NCI-H2081 (cell line): ENCODE measurements at places on chromosomes 13 and 19.

DNA sequence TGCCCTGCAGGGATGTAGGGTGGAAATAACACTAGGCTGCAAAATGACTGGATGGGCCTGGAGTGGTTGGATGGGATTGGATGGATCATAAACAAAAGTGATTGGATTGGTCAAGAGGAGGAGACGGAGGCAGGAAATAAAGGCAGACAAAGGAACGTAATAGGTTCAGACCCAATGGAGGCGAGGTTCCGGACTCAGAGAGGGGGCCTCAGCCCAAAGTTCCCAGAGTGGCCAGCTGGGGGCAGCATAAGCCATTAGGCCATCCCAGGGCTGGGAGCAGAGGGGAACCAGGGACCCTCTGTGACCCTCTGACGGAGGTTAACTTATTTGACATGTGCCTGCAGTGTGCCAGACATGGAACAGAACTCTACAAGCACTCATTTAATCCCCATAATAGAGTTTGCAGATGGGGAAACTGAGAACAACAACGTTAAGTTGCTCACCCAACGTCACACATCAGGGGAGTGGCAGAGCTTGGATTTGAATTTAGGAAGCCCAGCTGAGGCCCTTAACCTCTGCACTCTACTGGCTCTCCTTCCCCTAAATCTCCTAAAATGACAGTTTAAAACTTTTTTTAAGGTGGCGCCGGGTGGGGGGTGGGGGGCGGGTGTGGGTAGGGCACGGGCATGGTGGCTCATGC, 15.3 kb upstream of the MAP1S start:
- no peak for DNase-seq

DNA sequence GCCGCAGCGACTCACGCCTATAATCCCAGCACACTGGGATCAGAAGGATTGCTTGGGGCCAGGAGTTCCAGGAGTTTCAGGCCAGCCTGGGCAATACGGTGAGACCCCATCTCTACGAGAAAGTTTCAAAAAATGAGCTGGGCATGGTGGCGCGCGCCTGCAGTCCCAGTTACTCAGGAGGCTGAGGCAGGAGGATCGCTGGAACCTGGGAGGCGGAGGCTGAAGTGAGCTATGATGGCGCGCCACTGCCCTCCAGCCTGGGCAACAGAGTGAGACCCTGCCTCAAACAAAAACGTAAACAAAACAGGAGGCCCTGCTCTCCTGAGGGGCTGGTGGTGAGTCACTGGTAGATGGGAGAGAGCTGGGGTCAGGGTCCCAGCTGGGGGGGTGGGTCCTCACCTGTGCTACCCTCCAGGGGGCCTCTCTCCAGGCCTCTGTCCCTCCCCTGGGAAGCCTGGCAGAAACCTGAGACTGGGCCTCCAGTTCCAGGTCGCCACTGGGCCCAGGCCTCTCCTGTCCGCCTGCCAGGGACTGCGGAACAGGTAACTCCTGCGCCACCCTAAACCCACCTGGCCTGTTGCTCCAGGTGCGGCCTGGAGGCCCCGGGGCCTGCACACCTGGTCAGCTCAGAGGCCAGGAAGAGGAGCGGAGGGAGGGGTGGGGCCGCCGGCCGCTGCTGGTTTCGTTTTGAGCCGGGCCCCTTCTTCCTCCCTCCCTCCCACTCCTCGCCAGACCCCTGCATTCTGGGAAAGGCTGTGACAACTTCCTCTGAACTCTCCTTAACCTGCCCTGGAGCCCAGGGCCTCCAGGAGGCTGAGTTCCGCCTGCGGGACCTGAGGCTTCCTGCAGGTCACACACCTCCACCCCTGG, 17.2 kb upstream of the ZBTB7A start:
- DNase-seq, result no peak

- no peak for DNase-seq
Measured at GRCh38 chr13:77579959-77580358, 44.5 kb downstream of the SCEL start.

GRCh38 chr13:49760558-49760957, 31.9 kb downstream of the KPNA3 start:
- no peak for DNase-seq

GRCh38 chr13:51730927-51731326, 73.0 kb downstream of the DHRS12 start:
- DNase-seq, result no peak

GRCh38 chr13:45445053-45445452, 19.7 kb upstream of the COG3 start:
- DNase-seq, result no peak

DNA sequence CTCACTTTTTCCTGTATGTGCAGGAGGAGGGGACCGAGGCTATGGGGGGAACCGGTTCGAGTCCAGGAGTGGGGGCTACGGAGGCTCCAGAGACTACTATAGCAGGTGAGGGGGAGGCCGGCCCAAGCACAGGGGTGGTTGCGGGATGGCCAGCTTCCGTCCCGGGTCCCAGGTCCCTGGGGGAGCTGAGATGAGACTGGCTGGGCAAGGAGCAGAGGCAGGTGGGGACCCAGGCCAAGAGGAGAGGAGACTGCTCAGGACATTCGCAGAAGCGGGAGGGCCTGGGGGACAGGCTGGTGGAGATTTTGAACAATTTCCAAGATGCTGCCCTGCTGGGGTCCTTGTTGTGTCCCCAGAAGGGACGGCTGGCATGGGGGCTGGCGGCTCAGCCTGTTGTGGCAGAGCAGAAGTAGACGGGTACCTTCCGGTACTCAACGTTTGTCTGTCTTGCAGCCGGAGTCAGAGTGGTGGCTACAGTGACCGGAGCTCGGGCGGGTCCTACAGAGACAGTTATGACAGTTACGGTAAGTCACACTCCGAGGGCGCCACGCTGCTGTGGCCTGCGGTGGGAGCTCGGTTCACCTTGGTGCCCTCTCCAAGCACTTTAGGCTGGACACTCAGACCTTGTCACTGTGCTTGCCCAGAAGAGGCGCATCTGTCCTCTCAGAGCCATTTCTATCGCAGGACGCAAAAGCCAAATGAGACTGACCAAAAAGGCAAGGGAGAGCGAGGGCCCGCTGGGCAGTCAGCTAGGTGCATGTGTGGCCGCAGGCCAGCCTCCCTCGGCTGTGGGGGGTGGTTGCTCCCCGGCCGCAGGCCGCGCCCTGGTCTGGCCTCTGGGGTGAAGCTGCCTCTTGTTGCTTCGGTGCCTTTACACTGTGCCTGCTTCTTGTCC, 2.6 kb downstream of the CIRBP start:
- no peak for DNase-seq

DNA sequence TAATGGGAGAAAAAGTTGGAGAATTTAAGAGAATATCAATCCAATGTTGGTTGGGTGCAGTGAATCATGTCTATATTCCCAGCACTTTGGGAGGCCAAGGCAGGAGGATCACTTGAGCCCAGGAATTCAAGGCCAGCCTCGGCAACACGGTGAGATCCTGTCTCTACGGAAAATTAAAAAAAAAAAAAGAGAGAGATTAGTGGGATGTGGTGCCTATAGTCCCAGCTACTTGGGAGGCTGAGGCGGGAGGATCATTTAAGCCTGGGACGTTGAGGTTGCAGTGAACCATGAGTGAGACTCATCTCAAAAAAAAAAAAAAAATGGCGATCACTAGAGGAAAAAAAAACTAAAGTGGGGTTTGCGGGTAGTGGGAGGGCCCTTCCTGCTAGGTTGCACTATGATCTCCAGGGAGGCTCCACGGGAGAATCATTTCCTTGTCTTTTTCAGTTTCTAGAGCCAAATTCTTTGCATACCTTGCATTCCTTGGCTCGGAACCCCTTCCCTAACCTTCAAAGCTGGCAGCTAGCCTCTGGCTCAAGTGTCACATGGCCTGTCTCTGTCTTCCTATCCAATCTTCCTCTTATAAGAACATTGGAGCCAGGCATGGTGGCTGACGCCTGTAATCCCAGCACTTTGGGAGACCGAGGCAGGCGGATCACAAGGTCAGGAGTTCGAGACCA, 5.8 kb upstream of the ERCC2 start:
- no peak for DNase-seq

- no peak for DNase-seq
Measured at GRCh38 chr19:46786236-46787039, 2.0 kb downstream of the SLC1A5 start.

DNA sequence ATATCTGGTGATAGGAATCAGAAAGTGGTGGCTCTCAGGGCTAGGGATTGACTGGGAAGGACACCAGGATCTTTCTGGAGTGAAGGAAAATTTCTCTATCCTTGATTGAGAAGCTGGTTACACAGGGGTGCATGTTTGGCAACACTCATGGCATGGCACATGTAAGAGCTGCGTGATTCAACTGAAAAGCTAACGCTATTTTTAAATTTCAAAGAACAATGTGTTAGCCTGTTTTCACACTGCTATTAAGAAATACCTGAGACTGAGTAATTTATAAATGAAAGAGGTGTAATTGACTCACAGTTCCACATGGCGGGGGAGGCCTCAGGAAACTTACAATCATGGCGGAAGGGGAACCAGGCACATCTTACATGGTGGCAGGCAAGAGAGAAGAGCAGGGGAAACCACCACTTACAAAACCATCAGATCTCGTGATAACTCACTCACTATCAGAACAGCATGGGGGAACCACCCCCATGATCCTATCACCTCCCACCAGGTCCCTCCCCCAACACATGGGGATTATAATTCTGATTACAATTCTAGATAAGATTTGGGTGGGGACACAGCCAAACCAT, 7.4 kb downstream of the SIGLEC8 start:
- no peak for DNase-seq

DNA sequence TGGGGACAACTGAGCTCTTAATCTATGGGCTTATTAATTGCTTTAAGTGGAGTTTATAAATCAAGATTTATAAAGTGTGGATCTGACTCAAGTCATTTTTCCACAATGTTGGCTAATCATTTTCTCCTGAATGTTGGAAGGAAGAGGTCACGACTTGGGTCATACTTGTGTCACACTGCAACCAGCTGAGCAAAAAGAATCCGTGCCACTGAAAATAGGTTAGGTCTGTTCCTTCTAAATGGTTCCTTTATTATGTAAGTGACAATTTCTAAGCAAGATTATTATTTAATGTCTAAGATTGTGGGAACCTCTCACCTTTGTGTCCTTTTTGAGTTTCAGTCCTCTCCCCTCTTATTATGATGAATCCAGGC, 178.6 kb downstream of the SHISA2 start:
- no peak for DNase-seq

DNA sequence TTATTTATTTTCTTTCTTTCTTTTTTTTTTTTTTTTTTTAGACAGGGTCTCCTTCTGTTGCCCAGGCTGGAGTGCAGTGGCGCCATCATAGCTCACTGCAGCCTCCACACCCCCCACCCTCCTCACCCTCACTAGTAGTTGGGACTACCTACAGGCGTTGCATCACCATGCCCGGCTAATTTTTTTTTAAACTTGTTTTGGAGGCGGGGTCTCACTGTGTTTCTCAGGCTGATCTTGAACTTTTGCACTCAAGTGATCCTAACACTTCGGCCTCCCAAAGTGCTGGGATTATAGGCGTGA, 33.6 kb downstream of the GJA3 start:
- no peak for DNase-seq

DNA sequence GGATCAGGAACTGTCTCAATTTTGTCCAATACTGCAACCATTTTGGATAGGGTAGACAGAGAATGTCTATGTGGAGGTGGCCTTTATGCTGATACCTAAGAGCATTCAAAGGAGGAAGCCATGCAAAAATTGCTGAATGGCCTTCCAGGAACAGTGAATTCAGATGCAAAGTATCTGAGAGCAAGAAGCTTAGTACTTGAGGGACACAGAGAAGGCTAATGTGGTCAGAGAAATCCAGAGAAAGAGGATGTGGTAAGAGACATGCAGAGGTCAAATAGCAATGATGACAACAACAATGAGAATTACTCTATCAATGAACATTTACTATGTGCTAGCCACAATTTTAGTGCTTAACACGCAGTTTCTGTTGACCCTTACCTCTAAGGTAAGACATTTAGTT, 785.6 kb upstream of the KLHL1 start:
- no peak for DNase-seq

DNA sequence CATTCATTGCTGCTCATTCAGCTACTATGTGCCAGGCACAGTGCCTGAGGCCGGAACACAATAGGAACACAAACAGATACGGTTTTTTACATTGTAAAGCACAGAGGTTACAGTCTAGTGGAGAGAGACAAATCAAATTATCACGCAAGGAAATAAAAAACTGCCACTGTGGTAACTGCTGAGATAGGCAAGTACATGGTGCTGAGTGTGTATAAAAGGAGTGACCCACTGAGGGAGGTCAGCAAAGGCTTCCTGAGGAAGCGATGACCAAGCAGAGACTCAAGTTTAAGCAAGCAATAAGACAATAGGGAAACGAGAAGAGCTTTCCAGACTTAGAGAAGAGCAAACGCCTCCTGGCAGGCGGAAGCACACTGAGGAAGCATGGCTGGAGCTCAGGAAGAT, 56.4 kb downstream of the NUFIP1 start:
- DNase-seq, result no peak

DNA sequence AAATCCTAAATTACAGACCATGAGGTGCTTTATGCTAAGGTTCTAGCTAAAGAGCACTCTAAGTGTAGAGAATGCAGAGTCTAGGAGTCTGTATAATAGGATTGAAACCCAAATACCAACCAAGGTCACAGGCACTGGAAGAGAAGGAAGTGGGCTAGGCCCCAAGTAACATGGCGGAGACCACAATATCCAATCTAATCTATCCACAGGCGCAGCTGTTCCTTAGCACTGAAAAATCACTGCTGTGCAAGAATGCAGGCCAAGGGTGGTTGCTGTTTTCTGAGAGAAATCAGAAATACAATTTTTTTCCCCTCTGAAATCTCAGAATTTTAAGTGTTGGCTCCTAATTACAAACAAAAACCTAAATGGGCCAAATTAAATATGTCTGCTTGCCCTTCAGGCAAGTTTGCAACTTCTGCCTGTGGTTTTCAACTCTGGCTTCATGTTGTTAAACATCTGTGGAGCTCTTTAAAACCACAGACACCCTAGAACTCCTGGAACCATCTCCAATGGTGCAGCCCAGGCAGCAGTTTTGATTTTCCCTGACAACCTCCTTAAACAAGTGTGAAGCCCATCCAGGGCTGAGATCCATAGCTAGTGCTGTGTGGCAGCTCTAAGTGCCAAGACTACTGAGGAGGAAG, 6.1 kb downstream of the RANBP3 start:
- DNase-seq, result no peak

DNA sequence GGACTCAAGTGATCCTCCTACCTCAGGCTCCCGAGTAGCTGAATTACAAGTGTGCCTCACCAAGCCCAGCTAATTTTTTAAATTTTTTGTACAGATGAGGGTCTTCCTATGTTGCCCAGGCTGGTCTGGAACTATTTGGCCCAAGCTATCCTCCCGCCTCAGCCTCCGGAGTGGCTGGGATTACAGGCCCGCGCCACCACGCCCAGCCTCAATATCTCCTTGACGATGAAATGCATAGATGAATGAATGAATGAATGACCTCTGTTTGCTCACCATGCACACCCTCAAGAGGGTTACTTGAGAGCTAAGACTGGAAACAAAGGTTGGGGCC, 14.9 kb upstream of the AP1M2 start:
- DNase-seq, result no peak

DNA sequence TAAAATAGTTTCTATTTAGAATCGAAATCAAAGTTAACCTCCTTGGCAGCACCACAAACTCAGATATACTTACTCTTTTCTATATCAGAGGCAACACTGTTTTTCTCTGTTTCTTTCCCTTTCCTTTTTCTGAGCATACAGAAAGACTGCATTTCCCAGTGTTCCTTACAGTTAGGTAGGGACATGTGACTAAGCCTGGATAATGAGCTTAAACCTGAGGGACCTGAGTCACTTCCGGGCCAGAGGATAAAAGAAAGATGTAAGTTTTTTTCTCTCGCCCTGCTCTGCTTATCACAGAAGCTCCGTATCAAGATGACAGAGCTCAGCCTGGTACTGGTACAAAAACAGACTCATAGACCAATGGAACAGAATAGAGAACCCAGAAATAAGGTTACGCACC, 531.9 kb downstream of the KLF12 start:
- DNase-seq, result no peak
